ENCODE measurements at places on chromosomes 5 and 9. TPM values are rescaled to one million over a fixed set of nuclear protein-coding genes. Genes with fewer than 3 reads are reported as not detected.

CEP120 gene
- total RNA-seq = 30.7 TPM

AQP3 gene
- 19.0 TPM for total RNA-seq

SCGB3A2 gene
- total RNA-seq = not detected

PCDHB6 gene
- total RNA-seq = 3.6 TPM

NPR3 gene
- 1.9 TPM for total RNA-seq

SLC36A2 gene
- total RNA-seq = not detected

C9orf85 gene
- 15.7 TPM for total RNA-seq

PCDHA9 gene
- total RNA-seq = 0.16 TPM

GABRA6 gene
- total RNA-seq = not detected

RAI14 gene
- total RNA-seq = 12.5 TPM

CDKN2B-AS1 gene
- 1.3 TPM for total RNA-seq

TTC16 gene
- total RNA-seq = under 0.01 TPM

STPG3 gene
- not detected for total RNA-seq

IFNA16 gene
- total RNA-seq = not detected

CATSPER3 gene
- total RNA-seq = not detected

GARIN3 gene
- not detected for total RNA-seq

CCDC152 gene
- total RNA-seq = 1.3 TPM

ADGRD2 gene
- total RNA-seq = 2.6 TPM

ANKRD18B gene
- not detected for total RNA-seq

ZNF883 gene
- 2.6 TPM for total RNA-seq

CCDC187 gene
- total RNA-seq = not detected

LSM11 gene
- total RNA-seq = 1.8 TPM

ESM1 gene
- total RNA-seq = not detected
